ENCODE measurements at places on chromosomes 16 and 17.

- no peak for DNase-seq
Measured at GRCh38 chr17:46199379-46199778, 6.2 kb upstream of the KANSL1 start.

DNA sequence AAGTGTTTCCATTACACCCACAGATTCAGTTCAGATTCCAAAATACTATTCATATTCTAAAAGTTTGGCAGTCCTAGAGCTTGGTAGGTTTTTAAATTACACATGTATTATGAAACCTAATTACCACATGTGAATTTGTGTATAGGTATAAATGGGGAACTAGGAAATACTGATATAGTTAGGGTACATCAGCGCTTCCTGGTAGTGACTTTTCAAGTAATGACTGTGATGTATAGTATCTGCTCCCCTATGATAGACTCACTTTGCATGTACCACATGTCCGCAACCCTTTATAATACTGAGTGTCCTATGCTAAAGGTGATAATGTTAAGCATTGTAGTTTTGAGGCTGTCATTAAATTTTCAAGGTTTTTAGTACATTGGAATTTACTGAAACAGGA, 22.9 kb downstream of the CDK12 start:
- no peak for DNase-seq

GRCh38 chr17:17156107-17156506, 50.0 kb downstream of the PLD6 start:
- no peak for DNase-seq

DNA sequence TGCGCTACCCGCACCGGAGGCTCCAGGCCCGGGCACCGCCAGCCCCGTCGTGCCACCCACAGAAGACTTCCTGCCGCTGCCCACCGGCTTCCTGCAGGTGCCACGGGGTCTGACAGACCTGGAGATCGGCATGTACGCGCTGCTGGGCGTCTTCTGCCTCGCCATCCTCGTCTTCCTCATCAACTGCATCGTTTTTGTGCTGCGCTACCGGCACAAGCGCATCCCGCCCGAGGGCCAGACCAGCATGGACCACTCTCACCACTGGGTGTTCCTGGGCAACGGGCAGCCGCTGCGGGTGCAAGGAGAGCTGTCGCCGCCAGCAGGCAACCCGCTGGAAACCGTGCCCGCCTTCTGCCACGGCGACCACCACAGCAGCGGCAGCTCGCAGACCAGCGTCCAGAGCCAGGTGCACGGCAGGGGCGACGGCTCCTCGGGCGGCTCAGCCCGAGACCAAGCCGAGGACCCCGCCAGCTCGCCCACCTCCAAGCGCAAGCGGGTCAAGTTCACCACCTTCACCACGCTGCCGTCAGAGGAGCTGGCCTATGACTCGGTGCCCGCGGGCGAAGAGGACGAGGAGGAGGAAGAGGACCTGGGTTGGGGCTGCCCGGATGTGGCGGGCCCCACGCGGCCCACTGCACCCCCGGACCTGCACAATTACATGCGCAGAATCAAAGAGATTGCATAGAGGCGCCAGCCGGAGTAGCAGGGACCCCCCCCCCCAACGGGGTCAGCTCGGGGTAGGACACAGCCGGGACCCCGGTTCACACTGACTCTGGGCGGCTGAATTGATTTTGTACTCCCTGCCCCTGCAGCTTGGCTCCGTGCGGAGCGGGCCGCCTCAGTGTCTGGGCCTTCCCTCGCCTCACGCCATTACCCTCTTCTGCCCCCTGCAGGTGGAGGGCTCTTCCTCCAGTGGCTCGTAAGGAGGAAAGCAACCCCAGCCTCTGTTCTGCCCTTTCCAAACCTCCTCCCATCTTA, 58.5 kb downstream of the TMEM132E start:
- DNase-seq: peak; percentile 70

GRCh38 chr16:56950881-56951771, 10.6 kb upstream of the CETP start:
- no peak for DNase-seq

DNA sequence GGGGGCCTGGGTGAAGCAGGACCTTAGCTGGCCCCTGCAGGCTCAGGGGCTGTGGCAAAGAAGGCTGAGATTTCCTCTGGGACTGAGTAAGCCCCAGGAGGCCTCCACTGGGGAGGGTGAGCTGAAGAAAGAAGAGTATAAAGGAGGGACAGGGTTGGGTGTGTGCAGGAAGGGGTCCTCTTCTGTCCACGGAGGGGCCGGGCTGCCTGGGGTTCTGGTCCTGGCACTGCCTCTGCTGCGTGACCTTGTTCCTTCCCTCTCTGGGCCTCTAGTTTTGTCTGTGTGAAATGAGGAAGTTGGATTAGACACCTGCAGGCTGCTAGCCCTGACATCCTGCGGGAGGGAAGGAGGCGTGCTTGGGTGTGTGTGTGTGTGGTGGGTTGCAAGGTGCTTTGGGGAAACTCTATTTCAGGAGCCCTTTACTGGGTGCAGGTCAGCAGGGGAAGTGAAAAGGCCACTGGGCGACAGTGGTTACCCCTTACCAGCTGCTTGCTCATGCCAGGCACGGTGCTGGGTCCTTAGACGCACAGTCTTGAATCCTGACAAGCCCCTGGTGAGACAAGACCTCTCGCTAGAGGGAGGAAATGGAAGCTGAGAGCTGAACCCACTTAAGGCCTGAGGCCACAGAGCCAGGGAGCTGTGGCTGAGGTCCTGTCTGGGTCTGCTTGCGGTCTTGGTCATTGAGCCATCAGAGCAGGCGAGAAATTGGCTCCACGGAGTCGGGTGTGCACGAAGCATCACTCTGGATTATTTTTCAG, 60.7 kb downstream of the OR1D5 start:
- no peak for DNase-seq

- DNase-seq: no peak
Measured at GRCh38 chr17:79621151-79621943, 10.5 kb upstream of the RBFOX3 start.

DNA sequence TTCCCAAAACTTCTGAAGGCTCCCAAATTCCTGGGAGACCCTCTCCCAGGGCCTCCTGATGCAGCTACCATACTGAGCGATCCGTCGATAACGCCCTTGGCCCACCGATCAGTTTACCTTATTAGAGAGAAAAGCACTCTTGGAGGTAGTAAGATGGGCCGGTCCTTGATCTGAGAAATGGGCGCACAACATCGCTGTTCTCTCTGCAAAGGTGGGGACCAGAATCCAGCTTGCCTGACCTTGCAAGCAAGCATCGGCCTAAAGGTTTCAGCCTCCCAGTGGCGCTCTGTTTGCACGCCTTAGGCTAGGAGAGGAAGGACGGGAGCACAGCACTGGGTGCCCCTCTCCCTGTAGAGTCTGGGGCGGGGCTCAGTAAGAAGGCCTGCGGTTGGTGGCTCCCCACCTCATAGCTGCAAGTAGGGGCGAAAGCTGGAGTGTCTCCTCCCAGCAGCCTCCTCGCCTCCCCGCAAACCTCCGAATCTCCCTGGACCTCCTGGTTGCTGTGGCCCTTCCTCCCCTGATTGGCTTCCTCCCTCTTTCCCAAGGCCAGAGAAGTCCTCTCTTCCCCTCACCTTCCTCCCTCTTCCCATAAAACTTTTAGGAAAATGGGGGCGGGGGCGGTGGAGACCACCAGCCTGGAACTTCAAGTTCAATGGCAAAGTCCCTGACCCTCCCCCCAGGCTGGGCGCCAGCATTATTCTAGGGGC, at the start of gene PRAC1:
Gene PRAC1, minus strand, starts transcription at position 318 of the 707 bp plus-strand sequence. Its CDS starts 126 bp downstream, at position 192.
- DNase-seq: no peak

DNA sequence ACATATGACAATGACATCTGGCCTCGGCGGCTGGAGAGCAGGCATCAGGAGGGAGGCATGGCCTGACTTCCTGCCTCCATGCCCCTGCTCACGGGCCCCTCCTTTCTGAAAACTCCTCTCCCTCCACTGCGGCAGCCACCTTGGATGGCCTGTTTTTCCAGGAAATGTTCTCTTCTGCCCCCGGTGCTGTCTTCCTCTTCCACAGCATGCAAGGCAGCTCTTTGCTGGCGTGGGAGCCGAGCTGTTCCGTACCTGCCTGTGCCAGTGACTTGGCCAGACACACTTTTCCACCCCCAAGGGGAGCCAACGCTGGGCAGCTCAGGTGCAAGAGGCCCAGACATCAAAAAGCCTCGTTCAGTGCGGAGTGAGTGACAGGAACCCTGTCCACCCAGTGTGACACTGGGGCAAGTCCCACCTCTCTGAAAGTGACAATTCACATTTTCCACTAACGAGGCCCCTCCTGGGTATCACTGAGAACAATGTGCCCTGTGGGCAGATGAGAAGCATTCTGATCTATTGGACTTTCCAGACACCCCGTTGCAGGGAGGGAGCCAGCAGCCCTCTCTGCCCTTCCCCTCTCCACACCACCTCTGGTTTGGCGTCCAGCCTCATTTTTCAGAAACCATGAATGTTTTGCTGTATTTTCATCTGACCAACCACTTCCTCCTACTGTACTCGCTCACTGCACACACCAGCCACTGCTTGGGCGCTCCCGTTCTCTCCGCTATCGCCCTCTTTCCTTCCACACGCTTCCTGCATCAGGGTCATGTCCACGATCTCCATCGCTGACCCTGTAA, 31.2 kb downstream of the NSMCE1 start:
- peak; percentile 68 for DNase-seq

DNA sequence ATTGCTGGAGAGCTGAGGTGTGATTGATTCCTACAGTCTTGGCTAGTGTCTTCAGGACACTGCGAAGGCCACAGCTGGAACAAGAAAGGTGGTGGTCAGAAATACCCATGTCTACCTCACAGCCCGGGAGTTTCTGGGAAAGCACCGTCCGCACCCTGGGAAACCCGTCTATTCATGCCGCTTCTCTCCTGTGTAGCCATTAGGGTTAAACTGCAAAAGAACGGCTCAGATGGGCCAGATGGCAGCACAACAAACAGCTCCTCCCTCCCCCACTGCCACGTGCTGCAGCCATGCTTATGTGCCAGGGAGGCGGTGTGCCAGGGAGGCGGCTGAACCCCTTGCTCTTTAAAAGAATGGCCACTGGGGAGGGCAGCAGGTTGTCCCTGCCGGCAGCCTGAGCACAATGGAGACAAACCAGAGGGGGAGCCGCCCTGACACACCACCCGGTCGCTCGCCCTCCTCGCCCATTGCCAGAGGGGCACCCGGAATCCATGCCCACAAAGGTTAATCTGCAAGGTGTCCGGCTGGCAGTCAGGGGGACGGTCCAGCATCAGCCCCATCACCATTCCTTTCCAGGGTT, 65.2 kb downstream of the CYTH1 start:
- DNase-seq: no peak

- DNase-seq: no peak
Measured at GRCh38 chr17:72863526-72864211, 228.8 kb downstream of the SLC39A11 start.

- no peak for DNase-seq
Measured at GRCh38 chr16:56348168-56349085, 76.9 kb downstream of the AMFR start.

DNA sequence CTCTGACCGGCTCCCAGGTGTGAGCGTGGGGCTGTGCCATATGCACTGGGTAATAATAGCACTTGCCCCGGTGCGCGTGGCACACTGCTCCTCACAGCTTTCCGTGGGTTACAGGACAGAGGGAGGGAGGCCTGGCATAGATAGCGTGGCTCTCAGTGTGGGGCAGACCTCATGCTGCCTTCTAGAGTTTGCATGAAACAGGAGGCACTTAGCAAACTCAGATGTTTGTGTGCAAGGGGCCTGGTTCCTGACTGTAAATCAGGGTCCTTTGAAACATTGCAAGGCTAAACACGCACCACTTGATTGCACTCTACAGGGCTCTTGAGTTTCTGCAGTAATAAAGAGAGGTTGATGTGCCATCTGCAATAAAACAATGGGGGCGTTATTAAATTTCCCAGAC, 101.7 kb downstream of the RPTOR start:
- no peak for DNase-seq

- DNase-seq: no peak
Measured at GRCh38 chr17:8825802-8826201, 26.6 kb upstream of the MFSD6L start.

GRCh38 chr17:42618442-42619150, 9.1 kb downstream of the TUBG1 start:
- DNase-seq: no peak

DNA sequence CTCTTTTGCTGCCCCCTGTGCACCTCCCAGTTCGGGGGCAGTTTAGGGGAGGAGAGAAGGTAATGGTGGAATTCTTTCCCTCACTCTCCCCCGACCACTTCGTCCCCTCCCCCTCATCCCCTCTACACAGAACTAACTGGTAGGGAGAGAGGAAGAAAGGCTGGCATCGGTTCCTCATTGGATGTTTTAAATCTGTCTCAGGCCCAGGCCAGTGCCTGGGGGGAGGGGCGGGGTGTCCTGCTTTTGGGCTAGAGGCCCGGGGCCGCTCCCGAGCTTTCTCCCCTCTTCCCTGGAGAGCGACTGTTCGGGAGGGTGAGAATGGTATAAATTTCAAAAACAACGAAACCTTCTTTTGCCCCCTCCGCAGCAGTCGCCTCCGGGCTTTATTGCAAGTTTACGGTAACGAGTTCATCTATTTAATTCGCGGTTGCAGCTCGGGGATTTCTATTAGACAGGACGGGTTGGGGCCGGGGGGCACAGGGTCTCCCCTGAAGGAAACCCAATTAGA, at the start of gene PRAC2:
Gene PRAC2, plus strand, starts transcription at position 271 of the 508 bp plus-strand sequence. CDS start 1,226 bp downstream, outside the sequence.
- DNase-seq: no peak

GRCh38 chr16:79767421-79768275, 167.1 kb upstream of the MAF start:
- DNase-seq: no peak

GRCh38 chr17:21025451-21025850, 17.4 kb downstream of the USP22 start:
- DNase-seq: no peak

GRCh38 chr17:1997289-1997926, 27.7 kb downstream of the RTN4RL1 start:
- DNase-seq: no peak

DNA sequence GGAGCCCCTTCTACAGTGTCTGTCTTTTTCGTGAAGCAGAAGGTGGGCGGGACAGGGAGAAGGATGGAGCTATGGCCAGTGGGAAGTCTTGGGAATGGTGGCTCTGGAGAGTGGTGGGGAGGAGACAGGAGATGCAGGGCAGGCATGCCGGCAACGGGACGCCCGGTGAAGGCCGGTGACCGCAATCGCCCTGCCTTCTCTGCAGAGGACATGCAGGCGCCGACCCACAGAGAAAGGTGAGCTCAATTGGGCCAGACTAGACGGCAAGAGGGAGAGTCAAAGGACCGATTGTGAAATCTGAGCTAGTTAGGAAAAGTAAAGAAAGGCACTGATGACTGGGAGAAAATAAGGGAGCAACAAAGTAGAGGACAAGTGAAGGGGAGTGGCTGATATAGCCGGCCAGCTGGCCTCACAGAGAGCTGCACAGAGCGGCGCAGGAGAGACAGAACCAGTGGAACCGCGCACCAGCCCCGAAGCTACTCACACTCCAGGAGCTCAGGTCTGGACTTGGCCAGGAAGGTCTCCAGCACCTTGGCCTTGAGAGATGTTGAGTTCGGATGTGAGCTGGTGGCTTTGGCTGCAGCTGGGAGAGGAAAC, 18.9 kb downstream of the TRIM25 start:
- DNase-seq: no peak

DNA sequence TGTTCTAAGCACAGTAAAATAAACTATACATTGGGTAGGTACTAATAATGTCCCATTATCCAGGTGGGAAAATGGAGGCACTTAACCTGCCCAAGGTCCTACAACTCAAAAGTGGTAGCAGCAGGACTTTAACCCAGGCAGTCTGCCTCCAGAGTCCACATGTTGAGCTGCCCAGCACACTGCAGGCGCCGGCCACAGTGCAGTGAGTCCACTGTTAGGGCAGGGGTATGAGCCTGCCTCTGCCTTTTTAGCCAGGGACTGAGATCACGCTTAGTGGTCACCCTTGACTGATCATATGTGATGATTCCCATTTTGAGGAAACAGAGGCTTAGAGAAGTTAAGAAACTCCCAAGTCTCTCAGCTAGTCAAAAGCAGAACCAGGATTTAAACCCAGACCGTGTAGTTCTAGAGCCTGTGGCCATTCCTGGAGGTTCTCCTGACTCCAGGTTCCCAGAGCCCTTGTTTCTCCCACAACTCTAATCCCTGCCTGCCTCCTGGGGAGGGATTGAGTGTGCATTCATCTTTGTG, 8.4 kb downstream of the CES1 start:
- DNase-seq: no peak
